ENCODE measurements at places on chromosomes 11 and 22.

DNA sequence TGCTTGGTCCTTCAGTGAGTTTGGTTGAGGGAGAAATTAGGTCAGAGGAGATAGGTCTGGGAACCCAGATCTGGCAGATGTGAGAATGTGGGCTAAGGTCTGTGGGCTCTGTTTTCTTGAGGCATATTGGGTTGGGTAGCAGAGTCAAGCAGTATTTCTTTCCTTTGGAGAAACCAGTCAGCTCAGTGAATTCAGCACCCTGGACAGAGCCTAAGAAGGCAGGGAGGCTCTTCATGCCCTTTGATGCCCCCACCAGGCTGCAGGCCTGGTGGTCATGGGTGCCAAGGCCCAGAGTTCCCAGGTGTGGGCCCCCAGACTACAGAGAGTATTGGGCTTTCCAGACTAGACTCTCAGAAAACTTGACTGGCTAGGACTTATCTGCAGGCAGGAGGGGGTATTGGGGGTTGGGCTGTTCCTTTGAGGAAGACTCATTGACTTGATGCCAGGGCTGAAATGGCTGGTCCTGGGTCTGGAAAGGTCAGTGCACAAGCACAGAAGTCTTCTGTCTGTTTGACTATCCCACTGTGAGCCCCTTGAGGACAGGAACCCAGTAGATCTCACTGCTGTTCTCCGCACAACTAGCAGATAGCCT lies 45.3 kb upstream of the NECTIN1 start:
- no peak for DNase-seq

DNA sequence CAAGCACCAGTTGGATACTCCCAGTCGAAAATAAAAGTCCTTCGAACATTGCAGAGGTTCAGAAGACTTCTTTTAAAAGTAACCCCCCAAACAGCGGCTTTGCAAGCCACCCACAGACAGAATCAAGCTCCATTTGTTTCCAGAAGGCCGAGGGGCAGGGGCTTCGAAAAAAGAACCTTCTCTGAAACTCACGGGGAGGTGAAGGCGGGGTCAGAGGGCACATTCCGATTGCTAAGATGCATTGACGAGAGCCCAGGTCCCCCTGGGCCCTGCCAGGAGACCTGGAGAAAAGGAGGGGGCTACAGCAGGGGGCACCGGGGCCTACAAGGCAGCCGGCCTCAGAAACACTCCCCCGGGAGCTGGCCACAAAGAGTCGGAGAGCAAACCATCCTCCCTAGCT lies 306.8 kb downstream of the MN1 start:
- no peak for DNase-seq

DNA sequence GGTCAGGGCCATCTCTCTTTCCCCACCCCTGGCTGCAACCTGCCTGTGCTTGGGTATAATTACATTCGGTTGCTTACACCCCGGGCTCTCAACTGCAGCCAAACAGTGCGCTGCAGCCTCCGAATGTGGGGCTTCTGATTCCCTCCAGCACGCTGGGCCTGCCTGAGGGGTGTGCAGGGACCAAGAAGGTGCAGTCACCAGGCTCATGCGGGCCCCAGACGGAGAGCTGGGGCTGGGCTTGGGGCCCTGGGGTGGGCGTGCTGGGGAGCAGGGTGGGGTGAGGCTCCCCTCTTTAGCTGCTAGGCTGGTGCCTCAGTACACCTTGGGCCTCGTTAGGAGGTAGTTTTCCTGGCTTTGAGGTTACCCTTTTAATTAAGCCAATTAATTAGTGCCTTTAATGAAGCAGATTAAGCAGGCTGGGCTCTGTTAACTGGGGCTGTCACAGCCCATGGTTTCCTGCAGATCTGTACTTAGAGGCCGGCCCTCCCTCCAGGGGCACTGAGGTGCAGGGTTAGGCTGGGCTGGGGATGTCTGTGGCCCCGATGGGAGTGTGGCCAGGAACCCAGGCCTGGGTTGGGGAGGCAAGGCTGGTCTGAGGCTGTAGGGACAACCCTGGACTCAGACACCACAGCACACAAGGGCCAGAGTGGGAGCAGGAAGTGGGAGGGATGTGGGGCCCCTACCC lies 17.3 kb downstream of the FLRT1 start:
- no peak for DNase-seq

DNA sequence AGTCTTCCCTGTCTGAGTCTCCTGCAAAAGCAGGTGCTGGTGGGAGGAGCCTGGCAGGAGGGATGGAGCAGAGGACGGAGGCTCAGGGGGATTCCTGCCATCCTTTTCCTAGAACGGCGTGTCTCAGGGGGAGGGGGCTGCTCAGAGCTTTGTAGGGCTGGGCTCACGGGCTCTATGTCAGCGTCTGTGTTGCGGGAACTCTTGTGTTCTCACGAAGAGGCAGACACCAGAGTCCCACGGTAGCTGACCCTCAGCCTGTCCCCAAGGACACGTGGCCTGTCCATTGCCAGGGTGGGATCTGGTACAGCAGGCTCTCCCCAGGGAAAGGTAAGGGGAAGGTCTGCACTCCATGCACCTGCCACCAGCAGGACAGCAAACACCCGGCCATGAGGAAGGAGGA lies 1505.2 kb downstream of the TBC1D22A start:
- no peak for DNase-seq

GRCh38 chr11:21707116-21707739 lies 485.7 kb upstream of the ANO5 start:
- DNase-seq = no peak

GRCh38 chr11:19595840-19596751 lies 116.5 kb upstream of the NAV2 start:
- peak; percentile 12 for DNase-seq

DNA sequence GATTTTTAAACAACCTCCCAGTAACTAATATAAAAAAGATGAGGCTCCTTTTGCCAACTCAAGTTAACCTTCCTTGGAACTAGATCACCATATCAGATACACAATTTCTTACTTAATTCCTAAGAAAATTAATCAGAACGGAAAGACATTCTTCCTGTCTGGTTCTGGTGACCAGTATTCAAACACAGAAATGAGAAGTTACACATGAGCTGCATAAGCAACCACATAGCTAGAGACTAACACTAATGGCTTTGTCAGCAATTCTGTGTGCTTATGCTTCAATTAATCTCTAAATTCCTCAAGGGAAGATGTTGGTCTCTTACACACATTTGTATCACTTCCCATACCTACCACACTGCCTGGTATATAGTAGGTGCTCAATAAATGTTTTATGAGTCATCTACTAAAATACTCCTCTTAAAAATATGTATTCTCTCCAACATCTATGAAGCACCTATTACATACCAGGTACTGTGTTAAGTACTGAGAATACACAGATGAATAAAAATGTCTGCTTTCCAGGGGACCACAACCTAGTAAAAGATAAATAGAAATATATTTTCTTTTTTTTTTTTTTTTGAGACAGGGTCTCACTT lies 54.5 kb downstream of the GAB2 start:
- DNase-seq = no peak

- DNase-seq = no peak
Measured at GRCh38 chr11:64222651-64223000, 3.4 kb downstream of the TRPT1 start.

- DNase-seq = no peak
Measured at GRCh38 chr11:33869481-33870422, 22.1 kb downstream of the LMO2 start.

DNA sequence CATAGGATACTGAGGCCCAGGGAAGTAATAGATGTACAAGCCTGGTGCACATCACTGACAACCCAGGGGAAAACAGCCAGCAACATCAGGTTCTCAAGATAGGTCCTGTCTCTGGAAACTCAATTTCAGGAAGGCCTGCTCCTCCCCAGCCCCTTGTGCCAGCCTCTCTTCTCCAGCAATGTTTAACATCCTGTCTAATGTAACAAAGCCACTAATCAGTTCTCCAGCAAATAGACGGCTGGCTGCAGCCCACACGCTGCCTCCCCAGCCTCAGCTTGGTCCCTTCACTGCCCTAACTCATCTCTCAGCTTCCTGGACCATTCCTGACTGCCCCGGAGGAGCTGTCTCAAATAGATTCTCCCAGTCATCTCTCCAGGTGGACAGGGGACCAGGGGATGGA lies 37.8 kb downstream of the RPL27A start:
- no peak for DNase-seq

DNA sequence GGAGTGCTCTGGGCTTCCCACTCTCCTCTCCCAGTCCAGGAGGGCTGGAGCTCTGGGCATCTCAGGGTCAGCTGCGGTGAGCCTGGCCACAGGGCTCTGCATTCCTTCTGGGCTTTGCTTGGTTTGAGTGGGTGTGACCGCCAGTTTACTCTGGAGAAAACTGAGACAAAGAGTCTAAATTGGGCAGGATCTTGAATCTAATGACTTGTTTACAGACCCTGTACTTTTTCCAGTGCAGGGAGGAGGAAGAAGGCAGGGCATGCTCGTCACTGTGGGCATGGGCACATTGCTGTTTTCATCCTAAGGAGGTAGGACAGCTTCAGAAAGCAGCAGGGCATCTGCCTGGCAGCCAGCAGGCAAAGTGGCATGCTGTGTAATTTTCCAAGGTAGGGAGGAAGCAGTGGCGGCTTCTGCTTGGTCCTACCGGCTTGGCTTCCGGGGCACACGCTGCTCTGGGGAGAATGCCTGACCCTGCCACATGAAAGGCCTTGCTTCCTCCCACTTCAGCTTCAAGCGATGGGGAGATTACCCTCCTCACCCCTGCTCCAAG lies 22.9 kb downstream of the FLI1 start:
- DNase-seq = no peak

DNA sequence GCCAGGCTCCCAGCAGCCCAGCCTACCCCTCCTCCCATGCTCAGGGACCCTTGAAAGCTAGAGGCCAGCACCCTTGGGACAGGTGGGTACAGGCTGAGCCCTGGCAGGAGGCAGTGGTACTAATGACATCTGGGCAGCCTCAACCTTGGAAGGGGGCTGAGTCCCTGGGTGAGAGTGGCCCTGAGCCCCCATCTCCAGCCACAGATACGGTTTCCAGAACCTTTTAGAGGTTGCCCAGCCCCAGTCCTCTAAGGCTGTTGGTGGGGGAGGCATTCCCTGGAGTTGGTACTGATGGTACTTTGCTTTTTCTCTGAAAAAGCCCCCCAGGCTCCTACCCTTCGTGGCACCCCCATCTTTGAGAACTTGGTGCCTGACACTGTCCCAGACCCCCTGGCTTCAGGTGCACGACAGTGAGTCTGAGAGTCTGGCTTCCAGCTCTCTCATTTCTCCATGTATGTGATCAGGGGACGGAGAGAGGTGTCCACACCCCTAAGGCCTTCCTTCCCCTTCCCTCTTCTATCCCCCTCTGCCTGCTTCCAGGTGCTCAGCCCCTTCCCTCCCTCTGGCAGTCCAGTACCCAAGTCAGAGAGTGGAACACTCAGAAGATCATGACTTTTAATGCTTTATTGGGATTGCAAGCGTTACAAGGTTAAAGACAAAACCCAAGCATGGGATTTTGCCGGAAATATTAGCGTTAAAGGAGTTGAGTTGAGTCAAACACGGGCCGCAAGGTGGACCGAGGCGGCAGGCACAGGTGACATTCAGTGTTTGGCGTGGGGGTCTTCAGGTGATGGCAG lies 10.5 kb downstream of the IGF2 start:
- no peak for DNase-seq

DNA sequence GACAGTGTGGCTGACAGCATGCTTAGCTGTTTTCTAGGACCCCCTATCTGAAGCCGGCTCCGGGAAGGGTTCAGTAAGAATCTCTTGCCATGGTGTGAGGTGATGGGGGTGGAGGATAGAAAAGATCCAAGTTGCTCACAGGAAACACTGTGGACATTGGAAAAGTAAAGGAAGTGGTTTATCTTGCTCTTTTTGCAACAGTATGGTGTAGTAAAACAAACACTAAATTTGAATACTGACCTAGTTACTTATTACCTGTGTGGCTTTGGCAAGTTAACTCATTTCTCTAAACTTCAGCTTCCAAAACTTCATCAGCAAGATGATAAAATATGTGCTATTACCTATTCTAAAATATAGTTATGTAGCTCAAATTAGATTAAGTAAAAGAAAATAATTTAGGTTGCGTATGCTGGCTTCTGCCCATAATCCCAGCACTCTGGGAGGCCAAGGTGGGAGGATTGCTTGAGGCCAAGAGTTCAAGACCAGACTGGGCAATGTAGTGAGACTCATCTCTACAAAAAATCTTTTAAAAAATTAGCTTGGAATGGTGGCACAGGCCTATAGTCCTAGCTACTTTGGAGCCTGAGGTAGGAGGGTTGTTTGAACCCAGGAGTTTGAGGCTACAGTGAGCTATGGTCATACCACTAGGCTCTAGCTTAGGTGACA lies 51.6 kb upstream of the APOA1 start:
- DNase-seq = no peak

DNA sequence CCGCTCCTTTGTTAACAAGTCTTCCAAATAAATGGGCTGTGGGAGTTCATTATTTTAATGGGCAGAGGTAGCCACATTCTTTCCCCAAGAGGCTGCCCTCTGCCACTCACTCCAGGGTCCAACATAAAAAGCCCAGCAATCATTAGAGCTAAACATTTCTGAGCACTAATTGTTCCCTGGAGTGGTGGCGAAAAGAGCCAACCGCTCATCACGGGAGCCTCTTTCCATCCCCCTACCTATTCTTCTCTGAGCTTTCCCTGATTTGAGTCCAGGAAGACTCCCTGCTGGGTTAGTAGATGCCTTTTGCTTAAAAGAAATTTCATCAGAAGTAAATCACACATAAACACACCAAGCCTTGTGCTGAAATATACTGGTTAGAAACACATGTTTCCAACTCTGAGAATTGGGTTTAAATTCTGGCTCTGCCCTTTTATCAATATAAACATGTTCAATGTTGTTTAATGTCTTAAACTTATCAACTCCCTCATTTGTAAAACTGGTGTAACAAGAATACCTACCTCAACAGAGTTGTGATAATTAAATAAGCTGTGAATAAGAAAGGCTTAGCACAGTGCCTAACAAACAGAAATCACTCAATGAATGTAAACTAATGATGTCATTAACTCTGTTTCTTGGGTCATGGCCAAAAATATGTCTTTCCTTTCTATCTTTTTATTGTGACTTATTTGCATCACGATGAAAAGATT lies at the start of gene OR5A2:
TSS of gene OR5A2 (minus strand) at position 53 of the 707 bp plus-strand sequence. CDS start 3,460 bp downstream, outside the sequence.
- no peak for DNase-seq
